Muscle of leg (tissue), 16 donors: ENCODE measurements at places on chromosomes 11 and 22.

GRCh38 chr11:24793479-24793878 is 296.6 kb downstream of the LUZP2 start:
- DNase-seq: peak; percentile 1

GRCh38 chr11:11553573-11553972 is 68.2 kb downstream of the GALNT18 start:
- no peak for DNase-seq

DNA sequence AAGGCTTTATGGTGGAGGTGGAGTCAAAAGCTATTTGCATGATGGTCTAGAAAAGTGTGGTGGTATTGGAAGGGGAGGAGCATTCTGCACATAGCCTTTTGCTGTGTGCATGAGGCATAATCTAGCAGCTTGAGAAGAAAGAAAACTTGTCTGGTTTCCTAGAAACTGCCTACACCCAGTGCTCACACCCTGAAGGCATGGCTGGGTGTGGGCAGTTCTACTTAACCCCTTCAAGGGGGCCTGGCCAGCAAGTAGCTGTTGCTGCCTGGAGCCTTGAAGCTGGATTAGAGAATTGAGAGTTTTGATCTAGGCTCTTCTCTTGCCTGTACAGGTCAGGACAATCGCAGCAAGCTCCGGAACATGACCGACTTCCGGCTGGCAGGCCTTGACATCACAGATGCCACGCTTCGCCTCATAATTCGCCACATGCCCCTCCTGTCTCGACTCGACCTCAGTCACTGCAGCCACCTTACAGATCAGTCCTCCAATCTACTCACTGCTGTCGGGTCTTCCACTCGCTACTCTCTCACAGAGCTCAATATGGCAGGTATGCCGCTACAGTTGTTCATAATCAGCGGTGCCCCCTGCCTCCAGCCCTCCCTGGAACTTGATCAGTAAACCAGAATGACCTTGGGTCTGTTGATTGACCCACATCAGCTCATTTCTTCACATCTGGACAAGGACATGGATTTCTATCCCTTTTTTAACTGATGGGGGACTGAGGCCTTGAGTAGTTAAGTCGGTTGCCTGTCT is 12.2 kb upstream of the GRK2 start:
- DNase-seq: no peak

DNA sequence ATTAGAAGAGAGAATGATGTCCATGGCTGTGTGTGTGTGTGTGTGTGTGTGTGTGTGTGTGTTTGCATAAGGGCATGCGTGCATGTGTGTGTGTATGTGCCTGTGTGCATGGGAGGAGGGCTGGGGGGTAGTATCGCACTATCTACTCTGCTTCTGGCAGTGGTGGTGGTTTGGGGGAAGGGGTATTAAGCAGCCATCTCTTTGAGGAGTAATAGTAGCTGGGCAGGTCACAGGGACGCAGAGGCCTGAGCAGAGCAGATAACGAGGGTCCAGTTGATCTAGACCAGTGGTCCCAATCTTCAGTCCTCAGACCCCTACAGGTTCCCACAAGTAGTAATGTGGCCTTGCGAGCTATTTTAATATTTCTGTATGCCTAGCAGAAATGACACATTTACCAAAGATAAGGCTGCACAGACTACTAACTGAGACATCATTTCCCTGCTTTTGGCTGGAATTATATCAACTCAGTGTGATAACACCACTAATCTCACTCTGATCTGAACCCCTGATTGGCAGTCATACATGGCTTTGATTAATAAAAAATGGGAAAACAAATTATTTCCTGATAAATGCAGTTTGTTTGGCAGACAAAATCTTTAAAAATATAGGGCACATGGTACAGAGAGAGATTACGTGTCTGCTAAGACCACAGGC is 354.3 kb downstream of the BUD13 start:
- no peak for DNase-seq

DNA sequence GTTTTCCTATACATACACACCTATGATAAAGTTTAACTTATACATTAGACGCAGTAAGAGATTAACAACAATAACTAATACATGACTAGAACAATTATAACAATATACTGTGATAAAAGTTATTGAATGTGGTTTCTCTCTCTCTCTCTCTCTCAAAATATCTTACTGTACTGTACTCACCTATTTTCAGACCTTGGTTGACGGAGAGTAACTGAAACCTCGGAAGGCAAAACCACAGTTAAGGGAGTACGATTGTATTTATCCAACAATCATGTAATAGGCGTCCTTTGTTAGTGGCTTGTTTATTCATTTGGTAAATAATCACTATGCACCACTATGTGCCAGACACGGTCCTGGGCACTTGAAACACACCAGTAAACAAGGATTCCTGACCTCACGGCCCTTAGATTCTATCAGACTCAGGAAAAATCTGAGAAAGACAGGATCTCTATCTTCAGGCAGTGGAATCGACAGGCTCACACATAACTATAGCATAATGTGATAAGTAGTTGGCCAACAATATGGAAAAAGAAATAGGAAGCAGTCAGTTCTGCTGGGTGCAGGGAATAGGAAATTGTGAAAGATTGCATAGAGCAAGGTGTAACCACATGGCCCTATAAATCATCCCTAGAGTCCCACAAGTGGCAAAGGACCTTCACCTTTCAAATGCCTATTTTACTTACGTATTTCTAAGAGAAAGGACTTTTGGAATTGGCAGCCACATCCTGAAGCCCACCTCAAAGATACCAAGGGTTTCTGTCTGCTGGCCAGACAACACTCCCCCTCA is 12.0 kb downstream of the ETS1 start:
- DNase-seq: peak; percentile 64

DNA sequence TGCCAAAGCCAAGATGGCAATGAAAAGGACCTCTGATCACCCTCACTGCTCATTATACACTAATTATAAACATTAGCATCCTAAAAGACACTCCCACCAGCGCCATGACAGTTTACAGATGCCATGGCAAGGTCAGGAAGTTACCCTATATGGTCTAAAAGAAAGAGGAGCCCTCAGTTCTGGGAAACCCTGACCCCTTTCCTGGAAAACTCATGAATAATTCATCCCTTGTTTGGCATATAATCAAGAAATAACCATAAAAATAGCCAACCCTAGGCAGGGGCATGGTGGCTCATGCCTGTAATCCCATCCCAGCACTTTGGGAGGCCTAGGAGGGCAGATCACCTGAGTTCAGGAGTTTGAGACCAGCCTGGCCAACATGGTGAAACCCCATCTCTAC is 12.7 kb upstream of the CAPN5 start:
- DNase-seq: no peak

DNA sequence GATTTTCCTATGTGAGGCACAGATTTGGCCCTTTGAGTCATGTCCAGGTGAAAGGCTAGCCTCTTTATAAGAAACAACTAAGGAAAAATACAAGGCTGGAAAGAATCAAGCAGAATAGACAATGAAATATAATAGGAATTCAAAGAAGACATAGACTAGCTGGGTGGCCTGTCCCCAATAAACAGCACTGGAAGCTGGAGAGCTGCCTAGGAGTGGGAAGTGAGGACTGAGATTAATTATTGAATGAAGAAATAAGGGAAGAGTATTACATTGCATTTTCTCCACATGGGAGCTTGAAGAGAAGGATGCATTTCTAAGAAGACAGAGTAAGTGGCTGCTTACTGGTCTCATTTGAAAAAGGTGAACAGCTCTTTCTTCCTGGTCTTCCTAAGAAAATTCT is 100.0 kb downstream of the CCDC34 start:
- peak; percentile 66 for DNase-seq

GRCh38 chr22:22474733-22475132 is 33.8 kb downstream of the ZNF280B start:
- DNase-seq: no peak

DNA sequence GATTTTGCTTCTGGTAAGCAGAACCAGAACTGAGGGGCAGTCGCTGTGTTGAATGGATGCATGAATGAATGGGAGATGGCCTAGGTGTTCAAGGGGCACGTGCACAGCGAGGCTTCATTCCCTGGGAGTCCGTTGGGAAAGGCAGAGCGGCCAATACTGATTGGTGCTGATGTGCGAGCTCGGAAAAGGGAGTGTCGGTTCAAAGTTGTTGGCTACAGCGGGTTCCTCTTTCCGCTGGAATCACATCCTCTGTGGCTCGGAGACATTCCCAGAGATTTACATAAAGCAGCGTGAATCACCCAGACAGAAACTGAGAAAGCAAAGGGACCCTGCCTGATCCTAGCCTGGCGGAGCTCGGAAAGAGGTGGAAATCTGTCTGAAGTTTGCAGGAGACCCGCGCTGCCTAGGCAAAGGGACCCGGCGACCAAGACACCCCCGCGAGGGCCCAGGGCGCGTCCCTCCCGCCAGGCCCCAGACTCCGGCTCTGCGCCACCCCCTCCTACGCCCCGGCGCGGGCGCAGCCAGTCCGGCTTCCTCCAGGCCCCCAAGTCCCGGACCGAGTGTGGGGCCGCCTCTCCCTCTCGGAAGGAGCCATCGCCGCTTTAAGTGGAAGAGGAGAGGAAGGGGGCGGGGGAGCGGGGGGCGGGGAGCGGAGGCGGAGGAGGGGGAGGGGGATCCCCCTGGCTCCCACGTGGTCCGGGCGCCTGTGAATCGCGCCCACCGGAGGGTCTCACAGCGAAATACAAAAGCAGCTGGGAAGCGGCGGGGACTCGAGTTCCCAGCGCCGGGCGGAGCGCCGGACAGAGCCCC is at the start of gene FJX1:
Gene FJX1 (plus strand): TSS at position 774 of the 810 bp plus-strand sequence. CDS start 177 bp downstream, outside the sequence.
- peak; percentile 92 for DNase-seq

DNA sequence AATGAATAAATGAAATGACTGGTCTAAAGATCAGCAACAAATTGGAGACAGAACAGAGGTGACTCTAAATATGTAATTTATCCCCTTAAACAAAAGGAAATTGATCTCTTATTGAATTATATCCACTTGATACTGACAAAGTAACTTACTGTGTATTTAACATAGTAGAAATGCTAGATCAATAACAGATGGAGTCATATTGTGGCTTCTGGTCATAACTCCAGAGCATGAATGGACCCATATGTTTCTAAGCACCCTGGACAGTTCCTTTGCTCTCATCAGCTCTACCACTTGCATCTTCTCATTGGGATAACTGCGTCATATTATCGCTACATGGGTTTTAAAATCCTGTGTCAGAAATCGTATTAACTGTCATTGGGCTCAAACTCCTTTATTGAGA is 222.3 kb downstream of the ETS1 start:
- DNase-seq: peak; percentile 81
